ENCODE measurements at places on chromosomes 4 and X. TPM values are rescaled to one million over a fixed set of nuclear protein-coding genes. Genes with fewer than 3 reads are reported as not detected.
A peak's percentile ranks its signal among the peaks of the same experiment; 100 is the strongest.

The TAF7L gene
- polyA plus RNA-seq: 0.13 TPM

The TMEM47 gene
- 47.7 TPM for polyA plus RNA-seq

The NEUROG2 gene
- not detected for polyA plus RNA-seq

The UGT2B15 gene
- polyA plus RNA-seq: 0.08 TPM

The GCNA gene
- polyA plus RNA-seq: 0.82 TPM

The SHISA3 gene
- polyA plus RNA-seq: 2.7 TPM

- no peak for DNase-seq
These were observed 31.2 kb downstream of the LGI2 start for GRCh38 chr4:24999392-25000089.

The BTK gene
- polyA plus RNA-seq: 3.9 TPM

- DNase-seq: no peak
These were observed 22.6 kb upstream of the TMEM184C start for GRCh38 chr4:147594578-147594977.

The HSD17B13 gene
- polyA plus RNA-seq: 1.1 TPM

DNA sequence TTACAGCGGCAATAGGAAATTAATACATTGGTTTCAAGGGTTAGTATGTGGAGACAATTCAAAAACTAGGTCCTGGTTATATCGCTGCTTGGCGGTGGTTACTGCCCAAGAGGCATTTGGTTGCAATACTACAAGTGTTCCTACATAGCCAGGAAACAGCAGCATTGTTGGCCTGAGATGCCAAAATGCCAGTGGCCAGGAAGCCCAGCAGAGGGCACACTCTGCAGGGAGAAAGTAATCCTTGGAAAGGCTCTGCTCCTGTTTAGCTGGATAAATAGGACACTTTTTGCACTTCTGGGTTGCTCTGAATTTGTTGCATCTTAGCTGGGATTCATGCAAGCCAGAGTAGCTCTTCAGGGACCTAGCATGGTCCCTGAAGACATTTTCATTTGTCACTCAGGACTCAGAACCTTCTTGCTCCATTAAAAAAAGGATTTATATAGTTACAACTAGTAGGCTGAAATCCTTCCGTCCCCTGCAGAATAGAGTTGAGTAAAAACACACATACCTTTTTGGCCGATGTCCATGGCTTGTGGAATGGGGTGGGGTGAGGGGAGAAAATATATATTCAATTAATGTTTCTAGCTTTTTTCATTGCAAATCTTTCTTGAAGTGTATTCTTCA lies 8.1 kb upstream of the GPR119 start:
- no peak for DNase-seq

GRCh38 chr4:1409079-1409478 lies 2.8 kb upstream of the NKX1-1 start:
- no peak for DNase-seq

- no peak for DNase-seq
These were observed 10.7 kb downstream of the PWWP3B start for GRCh38 chrX:106178826-106179225.

DNA sequence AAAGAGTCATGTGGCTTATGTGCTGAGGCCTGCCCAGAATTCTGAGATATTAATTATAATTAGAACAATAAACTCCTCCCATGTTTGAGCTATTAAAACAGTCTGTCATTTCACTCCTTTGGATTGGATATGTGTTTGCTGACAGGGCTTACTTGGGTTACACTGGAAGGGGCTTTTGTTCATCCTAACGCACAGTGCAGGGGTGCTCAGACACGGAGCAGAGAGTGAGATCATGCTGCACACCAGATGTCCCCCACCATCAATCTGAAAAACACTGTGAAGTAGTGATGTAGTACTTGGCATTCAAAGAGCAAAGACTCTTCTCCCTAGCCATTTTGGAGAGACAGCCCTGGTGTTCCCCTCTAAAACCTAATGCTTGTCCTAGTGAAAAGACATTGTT lies 24.1 kb upstream of the SMIM10L2A start:
- no peak for DNase-seq

DNA sequence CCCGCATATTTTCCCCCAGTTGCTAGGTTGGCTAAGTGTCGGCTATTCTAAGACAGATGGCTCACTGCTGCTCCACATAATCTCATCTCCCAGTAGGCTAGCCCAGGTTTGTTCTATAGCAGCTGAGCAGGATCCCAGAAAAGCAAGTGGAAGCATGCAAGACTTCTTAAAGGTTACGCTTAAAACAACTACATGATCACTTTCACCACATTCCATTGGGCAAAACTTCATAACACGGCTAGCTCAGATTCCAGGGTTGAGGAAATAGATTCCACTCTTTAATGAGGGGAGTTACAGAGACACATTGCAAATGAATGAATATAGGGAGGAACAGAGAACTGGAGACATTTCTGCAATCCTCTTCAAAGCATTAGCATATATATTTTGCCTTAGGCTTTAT lies 12.9 kb upstream of the RAB33B start:
- DNase-seq: no peak

DNA sequence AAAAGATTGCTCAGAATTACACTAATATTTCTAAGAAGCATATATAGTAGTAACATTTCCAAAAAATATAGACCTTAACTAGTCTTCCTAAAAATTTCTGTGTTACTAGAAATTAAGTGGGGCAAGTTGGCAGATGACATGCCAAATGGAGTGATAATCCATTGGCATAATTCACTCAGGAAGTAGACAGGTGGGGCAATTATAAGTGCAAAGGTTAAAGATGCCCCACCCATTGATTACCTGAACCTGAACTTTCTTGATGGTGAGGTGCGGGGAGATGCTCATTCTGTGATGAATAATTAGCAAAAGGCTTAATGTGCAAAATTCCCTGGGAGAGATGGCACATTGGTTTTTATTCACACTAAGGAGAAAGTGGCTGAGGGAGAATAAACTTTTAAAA lies 145.8 kb upstream of the RASGEF1B start:
- no peak for DNase-seq

DNA sequence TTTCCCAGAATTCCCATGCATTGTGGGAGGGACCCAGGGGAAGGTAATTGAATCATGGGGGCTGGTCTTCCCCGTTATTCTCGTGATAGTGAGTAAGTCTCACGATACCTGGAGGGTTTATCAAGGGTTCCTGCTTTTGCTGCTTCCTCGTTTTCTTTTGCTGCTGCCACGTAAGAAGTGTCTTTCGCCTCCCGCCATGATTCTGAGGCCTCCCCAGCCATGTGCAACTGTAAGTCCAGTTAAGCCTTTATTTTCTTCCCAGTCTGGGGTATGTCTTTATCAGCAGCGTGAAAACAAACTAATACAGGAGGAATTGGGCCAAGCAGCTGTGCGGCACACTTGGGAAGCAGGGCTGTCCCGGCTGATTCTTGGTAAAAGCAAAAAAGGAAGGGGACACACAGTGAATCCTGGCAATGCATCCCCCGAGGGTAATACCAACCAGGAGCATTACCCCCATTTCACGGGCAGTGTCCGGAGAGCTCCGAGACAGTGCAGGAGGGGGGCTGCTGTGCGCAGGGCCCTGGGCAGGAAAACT lies 185.7 kb downstream of the AFAP1 start:
- DNase-seq: no peak

The PABPC5 gene
- 3.3 TPM for polyA plus RNA-seq

The CLIC2 gene
- 14.4 TPM for polyA plus RNA-seq

GRCh38 chr4:165630671-165631070 lies 242.4 kb upstream of the TLL1 start:
- DNase-seq: no peak

DNA sequence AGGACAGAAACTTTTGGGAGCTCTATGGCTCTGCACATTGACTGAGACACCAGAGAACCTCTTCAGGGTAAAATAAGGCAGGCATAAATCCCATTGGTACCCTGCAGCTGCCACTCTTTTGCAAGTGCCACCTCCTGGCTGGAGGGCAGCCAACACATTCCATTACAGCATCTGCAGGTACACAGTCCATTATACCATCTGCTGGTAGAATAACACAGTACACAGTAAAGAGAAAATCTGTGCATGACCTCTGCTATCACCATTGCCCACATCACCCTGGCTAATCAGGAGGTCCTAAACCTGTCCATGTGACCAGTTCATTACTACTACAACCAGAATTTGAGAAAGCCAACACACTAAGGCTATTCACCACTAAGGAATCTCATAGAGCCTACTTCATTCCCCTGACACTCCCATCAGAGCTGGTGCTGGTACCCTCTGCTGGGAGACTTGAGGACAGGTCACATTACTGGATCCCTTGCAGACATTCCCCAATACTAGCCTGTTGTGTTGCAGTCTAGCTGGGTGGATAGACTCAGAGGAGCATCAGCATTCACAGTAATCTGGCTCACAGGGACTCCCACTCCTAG lies 176.2 kb upstream of the TACR3 start:
- no peak for DNase-seq

DNA sequence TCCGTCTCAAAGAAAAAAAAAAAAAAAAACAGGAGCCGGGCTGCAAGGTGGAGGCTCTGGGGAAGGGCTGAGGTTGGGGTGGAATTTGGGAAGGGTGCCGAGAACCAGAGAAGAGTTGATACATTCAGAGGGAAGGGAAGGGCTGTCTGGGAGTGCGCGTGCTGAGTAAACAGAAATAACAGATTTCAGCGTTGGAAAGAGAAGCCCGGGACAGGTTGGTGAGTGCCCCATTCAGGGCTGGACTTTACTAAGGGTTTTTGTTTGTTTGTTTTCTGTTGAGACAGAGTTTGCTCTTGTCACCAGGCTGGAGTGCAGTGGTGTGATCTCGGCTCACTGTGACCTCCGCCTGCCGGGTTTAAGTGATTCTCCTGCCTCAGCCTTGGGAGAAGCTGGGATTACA lies 1.7 kb upstream of the IL3RA start:
- DNase-seq: no peak

GRCh38 chrX:68834371-68835103 lies 5.7 kb downstream of the EFNB1 start:
- DNase-seq: no peak

GRCh38 chr4:118849867-118850487 lies 14.1 kb upstream of the SEC24D start:
- DNase-seq: no peak

The SPARCL1 gene
- polyA plus RNA-seq: 1,320 TPM

DNA sequence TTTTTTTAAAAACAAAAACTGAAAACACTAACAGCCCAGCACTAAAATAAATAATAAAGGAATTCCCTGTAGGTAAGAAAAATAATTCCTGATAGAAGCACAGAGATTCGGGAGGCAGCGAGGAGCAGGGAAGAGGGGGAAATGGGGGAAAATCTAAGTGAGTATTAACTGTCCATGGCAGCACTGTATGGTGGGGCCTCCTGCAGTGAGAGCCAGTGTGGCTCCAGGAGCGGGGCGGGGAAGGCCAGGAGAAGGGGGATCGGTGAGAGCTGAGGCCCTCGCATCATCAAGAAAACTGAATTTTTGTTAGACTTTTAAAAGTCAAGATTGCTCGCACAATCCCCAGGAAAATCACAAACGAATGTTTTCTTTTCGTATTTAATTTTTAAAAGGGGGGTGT lies 14.1 kb downstream of the RNF212 start:
- no peak for DNase-seq

DNA sequence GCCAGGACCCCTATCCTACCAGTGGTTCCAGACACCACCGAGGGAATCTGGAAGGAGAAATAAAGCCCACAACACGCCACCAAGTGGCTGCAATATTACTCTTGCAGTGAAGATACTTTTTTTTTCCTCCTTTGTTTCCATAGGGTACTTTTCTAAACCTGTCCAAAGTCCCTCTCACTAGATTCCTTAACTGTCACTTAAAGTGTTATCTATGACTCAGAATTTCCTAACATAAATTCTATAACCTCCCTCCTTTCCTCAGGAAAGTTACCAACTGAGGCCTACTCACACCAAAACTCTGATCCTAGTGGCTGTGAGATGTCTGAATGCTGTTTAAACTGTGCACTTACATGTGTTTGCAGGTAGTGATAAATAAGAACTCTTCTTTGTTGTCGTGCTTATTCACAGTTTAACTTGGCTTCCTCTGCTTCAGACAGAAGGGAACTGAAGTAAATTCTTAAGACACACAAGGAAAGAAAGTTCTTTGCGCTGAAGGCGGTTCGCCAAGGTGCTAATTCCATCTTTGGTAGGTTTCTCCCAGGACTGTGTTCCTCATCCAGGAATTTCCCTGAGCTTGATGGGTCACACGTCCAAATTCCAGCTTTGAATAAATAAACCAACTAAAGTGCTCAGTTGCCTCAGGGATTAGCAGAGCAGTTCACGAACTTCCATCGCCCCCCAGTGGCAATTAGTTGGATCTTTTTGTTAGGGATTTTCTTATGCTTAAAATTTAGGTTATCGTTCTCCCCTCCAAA lies 10.7 kb upstream of the HCCS start:
- peak; percentile 40 for DNase-seq

The TLL1 gene
- polyA plus RNA-seq: 2.4 TPM

- DNase-seq: peak; percentile 53
These were observed 138.9 kb downstream of the DCLK2 start for GRCh38 chr4:150217192-150217591.

The SLC2A9 gene
- 7.6 TPM for polyA plus RNA-seq

DNA sequence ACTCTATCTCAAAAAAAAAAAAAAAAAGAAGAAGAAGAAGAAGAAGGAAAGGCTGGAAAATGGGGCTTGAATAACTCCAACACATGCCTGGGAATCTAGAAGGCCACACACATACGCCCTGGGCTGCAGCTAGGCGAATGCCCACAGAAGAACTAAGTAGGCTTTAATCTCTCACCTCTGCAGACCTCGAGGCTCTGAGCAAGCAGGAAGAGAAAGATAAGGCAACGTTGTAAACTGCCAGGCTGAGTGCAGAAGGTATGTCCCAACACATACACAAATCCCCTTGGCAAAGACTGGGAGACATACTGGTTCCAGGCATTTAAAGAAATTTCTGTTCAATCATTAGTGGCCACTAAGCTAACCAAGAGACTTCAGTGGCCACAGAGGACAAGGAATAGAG lies 18.4 kb downstream of the SLC38A5 start:
- DNase-seq: no peak

DNA sequence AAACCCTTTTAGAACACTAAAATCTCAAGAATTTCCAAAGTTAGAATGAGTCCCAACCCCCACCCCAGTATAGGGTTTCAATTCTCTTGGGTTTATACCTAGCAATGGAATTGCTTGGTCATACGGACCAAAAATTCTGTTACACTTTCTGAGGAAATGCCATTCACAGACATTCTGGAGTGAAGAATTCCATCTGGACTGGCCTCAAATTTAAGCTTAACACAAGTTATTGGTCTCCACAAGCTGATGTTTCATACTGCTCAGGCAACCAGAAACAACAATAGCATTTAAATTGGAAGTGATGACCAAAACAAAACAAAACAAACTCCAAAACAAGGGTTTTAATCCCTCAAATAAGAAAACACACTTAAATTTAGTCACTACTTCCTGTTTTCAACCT lies 51.1 kb downstream of the GPC4 start:
- DNase-seq: no peak

The WDR17 gene
- 1.9 TPM for polyA plus RNA-seq

- DNase-seq: no peak
These were observed 707 bp upstream of the UNC5C start for GRCh38 chr4:95549246-95550114.

Data from urinary bladder (tissue), 4 donors.